ENCODE measurements at places on chromosomes 5 and 9. TPM values are rescaled to one million over a fixed set of nuclear protein-coding genes. Genes with fewer than 3 reads are reported as not detected.

The INSYN2B gene
- total RNA-seq, result not detected

The CAMK4 gene
- total RNA-seq, result 56.9 TPM

The TMEM252 gene
- total RNA-seq, result not detected

The SCGB3A1 gene
- not detected for total RNA-seq

The CD14 gene
- 0.62 TPM for total RNA-seq

The GABRA1 gene
- total RNA-seq, result not detected

Measured in activated T-helper 1 cell treated with anti-CD3 and anti-CD28 coated beads, Interleukin-12 subunit alpha, Interleukin-12 subunit beta, Interleukin-2, Interleukin-4 antibody, amounts not matched to agents 30 ng/mL and 10 ng/mL and 1 ng/mL, durations not matched to agents 14 hours and 24 hours and 36 hours (primary cell).